Mesenteric fat pad (tissue), 1 donor: ENCODE measurements at places on chromosomes 1 and 21. TPM values are rescaled to one million over a fixed set of nuclear protein-coding genes. Genes with fewer than 3 reads are reported as not detected.

DNA sequence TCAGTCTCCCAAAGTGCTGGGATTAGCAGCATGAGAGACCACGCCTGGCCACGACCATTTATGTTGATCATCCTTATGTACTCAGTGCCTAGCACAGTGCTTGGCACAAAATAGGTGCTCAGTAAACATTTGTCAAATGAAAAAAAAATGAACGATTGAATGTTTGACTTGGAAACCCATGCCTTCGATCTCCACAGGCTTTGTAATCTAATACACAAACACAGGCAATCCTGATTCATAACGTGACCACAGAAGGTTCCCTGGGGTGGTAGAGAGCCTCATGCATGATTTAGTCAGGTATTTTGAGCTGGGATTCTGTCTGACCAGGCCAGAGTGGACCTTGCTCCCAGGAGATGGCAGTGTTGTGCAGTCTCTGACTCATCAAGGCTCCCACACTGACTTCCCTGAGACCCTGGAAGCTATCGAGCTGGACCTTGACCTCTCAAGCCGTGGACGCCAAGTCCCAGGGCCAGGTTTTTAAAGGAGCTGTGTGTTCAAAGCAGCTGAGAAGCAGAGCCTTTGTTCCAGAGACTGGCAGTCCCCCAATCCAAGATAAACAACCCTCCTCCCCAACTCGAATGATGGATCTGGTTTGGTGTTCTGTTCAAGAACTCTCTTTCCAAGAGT, 81.1 kb downstream of the PGM1 start:
- no peak for DNase-seq

- no peak for DNase-seq
Observed at GRCh38 chr1:116921937-116922336, 12.2 kb downstream of the PTGFRN start.

DEPDC1 gene
- total RNA-seq = not detected

PPIAL4G gene
- total RNA-seq = not detected

DNA sequence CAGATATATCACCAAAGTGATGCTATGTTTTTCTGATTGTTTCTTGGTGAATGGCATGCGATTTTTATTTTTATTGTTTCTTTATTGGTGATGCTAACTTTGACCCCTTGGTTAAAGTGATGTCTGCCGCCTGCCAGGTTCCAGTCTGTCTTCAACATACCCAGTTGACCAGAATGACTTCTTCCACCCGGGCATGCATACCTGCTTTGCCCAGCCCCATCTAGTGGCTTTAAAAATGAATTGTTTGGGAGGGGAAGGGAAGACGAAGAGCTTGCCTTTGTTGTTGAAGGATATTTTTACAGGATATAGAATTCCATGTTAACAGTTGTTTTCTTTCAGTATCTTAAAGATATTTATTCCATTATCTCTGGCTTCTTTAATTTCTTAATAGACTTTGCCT, 65.1 kb downstream of the ATG4C start:
- no peak for DNase-seq

- DNase-seq = no peak
Observed at GRCh38 chr1:23472351-23473036, 11.5 kb downstream of the ASAP3 start.

MATN1 gene
- not detected for total RNA-seq

GRCh38 chr21:41405321-41405720, 20.7 kb upstream of the MX1 start:
- DNase-seq = no peak

DNA sequence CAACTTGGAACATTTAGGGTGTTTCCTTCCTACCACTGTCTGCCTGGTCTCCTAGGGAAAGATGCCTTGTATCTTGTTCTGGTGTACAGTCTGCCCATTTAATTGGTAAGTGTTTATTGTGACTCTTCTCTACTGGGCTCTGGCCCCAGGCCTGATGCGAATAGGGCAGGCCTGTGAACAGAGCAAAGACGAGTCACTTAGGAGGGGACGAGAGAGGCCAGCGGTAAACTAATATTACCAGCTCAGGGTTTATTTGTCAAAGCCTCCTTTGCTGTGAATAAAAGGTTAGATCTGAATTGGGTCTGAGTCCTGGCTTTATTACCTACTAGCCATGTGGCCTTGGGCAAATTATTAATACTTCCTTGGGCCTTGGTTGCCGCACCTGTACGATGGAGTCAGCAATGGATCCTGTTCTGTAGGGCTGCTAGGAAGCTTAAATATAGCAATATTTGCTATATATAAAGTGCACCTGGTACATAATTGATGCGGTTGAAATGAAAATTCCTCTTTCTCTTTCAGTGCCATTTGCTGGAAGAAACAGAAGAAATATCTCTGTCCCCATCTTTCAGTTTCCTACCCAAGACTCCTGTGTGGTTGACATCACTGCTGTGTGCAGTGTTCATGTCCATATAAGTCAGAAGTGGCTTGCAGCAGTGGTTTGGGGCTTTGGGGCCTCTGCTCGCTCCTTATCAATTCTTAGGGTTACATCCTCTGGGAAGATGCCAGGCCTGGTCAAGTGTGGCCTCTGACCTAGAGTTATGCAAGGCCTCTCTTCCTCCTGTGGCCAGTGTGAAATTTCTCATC, 32.4 kb downstream of the MAPKAPK2 start:
- peak; percentile 55 for DNase-seq

GPR161 gene
- 6.2 TPM for total RNA-seq

DNA sequence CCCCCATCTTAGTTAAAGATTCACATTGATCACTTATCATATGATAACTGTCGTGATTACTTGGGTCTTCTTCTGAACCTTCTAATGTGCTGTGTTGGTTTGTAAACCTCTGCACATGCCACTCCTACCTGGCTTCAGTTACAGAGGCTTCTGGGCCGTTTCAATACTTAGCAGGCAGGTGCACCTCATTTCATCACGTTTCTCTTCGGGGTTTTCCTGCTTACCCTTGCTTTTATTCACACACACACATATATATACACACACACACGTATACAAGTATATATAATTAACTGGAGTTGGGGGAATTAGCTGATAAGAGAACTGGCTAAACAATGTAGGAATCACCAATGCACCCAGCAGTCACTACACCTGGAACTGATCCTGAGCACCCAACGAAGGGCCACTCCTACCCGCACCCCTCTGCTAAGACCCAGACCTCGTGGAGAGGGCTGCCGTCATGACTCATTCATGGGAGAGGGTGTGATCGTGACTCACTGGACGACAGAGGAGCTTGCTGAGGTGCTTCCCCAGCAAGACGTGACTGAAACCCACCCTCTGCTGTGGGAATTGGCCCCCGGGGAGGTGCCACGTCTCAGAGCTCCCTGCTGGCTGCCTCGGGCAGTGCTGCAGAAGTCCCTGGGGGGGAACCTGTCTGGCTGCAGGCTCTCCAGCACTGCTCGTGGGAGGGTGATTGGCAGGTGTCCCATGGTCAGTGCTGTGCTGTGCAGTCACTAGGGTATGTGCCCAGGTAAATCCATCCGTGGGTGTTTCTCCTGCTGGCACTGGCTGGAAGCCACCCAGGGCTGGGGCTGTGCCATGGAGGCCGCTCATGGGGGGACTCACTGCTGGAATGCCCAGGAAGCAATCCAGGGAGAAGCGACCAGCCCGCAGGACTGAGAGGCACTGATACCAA, 166.6 kb downstream of the DYRK1A start:
- DNase-seq = peak; percentile 55
